ENCODE measurements at places on chromosomes 2 and 18.

DNA sequence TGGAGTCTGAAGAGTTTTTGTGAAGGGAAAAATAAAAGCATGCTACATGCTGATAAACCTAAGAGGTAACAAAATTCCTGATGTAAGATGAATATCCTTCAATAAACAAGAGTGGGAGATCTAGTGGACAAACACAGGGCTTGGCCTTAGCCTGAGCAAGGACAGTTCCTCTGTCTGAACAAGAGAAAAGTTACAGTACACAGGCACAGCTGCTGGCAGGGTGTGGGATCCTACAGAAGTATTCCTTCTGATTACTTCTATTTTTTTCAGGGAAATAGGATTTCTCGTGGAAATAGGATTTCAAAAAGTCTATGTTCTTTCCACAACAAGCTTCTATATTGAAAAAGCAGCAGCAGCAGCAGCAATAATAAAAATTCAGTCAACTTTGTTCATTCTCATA is 54.1 kb downstream of the NBAS start:
- no peak for DNase-seq

DNA sequence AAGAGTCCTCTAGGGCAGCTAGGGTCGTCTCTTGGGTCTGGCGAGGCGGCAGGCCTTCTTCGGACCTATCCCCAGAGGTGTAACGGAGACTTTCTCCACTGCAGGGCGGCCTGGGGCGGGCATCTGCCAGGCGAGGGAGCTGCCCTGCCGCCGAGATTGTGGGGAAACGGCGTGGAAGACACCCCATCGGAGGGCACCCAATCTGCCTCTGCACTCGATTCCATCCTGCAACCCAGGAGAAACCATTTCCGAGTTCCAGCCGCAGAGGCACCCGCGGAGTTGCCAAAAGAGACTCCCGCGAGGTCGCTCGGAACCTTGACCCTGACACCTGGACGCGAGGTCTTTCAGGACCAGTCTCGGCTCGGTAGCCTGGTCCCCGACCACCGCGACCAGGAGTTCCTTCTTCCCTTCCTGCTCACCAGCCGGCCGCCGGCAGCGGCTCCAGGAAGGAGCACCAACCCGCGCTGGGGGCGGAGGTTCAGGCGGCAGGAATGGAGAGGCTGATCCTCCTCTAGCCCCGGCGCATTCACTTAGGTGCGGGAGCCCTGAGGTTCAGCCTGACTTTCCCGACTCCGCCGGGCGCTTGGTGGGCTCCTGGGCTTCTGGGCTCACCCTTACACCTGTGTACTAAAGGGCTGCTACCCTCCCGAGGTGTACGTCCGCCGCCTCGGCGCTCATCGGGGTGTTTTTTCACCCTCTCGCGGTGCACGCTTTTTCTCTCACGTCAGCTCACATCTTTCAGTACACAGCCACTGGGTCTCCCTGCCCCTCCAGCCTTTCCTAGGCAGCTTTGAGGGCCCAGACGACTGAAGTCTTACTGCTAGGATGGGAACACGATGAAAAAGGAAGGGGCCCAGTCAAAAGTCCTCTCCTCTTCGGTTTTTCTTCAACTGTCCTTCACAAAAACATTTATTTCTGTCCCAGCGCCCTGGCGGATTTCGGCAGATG is 8.1 kb downstream of the SIX2 start:
- DNase-seq = no peak

- no peak for DNase-seq
These were observed 52.3 kb downstream of the TDRD15 start for GRCh38 chr2:21175895-21176646.

DNA sequence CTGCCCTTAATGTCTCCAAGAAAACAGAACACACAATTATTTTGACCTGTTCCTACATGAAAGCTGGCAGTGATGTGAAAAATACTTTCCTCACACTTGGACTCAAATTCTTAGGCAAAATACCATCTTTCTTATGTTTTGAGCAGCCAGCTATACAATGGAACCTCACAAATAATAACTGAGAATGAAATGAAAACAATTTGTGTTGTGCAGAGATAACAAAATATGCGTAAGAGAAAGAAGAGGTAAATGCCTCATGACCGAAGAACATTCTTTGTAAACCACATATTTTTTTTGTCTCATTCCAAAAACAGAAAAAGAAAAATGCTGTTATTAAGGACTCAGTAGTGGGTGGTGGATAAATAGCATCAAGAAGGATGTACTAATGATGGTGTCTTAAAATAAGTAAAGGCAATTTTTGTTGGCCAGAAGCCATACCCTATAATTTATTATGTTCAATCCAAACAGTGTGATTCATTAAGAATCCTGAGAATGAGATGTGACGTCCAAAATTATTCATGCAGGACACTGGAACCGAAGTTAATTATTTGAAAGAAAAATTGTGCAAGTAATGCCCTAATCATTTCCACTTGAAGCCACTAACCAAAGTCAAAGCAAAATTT is 193.0 kb upstream of the NETO1 start:
- DNase-seq = no peak

- no peak for DNase-seq
These were observed 365.3 kb upstream of the TCF4 start for GRCh38 chr18:55953326-55953725.

GRCh38 chr18:60722742-60723141 is 350.2 kb upstream of the MC4R start:
- DNase-seq = no peak

GRCh38 chr18:6901286-6901926 is 171.9 kb downstream of the ARHGAP28 start:
- no peak for DNase-seq

- no peak for DNase-seq
These were observed 270.7 kb downstream of the HAUS1 start for GRCh38 chr18:46374850-46375249.

GRCh38 chr2:88845772-88846661 is 154.5 kb downstream of the RPIA start:
- DNase-seq = no peak

- DNase-seq = no peak
These were observed 315.9 kb upstream of the UBE2E3 start for GRCh38 chr2:180664507-180664906.

- no peak for DNase-seq
These were observed 28.5 kb downstream of the PIKFYVE start for GRCh38 chr2:208294482-208295024.

DNA sequence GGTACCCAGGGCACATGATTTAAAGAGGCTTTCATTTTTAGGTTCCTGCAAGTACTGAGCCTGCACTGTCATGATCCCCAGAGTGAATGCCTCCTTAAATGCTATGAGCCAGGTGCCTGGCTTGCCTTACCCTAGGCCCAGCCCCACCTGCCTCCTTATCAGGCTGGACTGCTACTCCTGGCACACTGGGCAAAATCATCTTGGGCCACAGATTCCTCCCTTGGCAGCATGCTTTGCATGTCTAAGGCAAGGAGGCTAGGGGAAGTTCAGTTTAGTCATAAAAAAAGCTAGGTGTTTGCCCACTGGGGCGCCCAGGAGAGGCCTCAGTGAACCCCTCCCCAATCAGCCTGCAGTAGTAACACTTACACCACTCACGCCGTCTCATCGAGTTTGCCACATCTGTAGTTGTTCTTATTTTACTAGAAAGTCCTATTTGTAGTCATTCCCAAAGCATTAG is 45.1 kb downstream of the LBH start:
- no peak for DNase-seq

- DNase-seq = no peak
These were observed 157.1 kb upstream of the ZFP36L2 start for GRCh38 chr2:43383533-43383932.

DNA sequence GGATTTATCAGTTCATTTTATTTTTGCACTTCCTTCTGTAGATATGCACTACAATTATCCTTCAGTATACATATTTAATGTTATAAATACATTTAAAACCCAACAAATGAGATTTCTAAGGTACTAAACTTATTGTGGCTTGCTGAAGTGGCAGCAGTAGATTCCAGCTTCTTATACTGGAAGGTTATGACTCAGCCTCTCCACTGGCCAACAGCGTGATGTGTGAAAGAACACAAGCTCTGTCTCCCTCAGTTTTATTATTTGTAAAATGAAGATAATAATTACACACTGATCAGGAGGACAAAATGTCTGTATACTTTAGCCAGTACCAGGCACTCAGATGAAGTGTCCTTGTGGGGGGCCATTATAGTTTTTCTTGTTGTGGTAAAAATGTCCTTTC is 1147.1 kb downstream of the CNTNAP5 start:
- no peak for DNase-seq

- no peak for DNase-seq
These were observed 2.1 kb downstream of the TMEM247 start for GRCh38 chr2:46481198-46482193.

DNA sequence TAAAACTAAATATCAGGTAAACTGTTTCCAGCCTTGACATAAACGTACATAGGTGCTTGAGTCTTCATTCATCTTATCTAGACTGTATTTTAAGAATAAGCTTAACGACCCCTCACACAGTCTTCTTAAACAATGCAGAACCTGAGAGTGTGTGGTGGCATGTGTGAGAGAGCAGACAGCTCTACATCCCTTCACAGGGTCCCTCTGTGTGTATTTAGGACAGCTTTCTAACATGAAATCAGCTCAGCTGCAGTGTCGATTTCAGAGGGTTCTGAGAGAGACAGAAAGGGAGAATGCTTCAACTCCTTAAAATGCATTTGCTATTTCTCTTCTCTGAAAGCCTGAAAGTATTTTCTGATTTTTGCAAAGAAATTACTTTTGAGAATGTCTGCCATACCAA is 185.2 kb downstream of the GRB14 start:
- no peak for DNase-seq

DNA sequence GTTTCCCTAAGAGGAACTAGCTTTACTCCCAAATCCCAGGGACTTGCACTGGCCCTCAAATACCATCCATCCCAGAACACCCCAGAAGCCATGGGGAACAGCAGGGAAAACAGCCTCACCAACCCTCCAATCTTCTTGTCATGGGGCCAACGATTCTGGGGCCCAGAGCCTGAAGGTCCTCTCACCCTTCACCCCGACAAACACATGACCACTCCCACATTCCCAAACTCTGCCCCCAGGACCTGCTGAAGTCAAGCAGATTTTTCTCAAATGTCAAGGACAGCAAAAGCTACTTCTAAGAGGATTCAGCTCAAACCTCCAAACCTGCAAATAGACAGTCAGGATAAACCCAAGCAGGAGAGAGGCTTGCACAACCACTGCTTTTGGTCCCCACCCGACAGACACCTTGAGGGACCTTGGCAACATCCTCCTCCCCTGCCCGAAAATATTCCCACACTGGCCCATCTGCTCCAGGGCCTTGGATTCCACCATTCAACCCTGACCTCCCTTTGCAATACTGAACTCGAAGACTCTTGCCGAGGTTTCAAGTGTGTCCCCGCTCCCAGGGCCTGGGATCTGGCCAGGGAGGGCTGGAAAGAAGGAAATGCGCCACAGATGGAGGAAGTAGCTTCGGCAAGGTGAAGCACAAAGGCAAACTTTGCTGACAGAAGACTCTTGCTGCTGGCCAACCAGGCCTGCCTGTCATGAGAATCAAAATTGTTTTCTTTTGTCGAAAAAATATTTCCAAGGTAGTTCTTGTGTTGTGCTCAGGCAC is 143.3 kb downstream of the ZFP36L2 start:
- DNase-seq = no peak

- DNase-seq = no peak
These were observed 646.6 kb downstream of the NRXN1 start for GRCh38 chr2:50385349-50385748.

DNA sequence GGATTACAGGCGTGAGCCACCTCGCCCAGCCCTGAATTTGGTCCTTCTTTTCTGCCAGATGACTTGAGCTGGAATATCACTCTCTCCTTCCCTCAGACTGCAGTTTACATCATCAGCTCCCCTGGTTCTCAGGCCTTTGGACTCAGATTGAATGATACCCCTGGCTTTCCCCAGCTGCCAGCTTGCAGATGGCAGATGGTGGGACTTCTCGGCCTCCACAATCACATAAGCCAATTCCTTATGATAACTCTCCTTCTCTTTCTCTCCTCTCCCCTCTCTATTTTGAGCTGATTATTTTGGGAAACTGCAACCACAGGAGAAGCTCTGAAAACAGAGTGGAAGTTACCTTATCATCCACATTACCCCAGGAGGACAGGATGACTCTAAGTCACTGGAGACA is 33.4 kb upstream of the ATP8B1 start:
- no peak for DNase-seq

DNA sequence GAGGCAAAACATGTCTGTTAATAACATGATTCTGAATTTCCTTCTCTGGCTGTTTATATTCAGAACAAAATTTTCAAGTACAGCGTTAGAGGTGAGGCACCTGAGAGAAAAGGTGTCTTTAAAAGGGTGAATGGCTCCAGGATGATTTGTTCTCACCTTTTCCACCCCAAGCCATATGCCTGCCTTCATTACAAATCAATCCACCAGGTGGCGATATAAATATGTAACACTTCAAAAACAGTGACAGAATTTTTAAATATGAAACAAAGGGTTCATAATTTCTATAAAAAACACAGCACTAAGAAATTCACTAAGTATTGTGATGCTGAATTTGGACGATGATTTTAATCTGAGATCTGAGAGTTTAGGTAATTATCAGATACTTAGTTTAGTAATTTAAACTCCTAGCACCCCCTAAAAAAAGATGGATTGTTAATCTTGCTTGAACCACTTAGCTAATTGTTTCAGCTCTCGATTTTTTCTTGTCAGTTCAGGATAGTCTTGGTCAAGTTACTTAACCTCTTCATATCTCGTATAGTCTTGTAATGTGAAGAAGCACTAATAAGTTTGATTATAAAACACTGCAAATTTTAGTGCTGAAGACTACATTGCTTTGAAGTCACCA is 528.8 kb downstream of the CPS1 start:
- DNase-seq = no peak

DNA sequence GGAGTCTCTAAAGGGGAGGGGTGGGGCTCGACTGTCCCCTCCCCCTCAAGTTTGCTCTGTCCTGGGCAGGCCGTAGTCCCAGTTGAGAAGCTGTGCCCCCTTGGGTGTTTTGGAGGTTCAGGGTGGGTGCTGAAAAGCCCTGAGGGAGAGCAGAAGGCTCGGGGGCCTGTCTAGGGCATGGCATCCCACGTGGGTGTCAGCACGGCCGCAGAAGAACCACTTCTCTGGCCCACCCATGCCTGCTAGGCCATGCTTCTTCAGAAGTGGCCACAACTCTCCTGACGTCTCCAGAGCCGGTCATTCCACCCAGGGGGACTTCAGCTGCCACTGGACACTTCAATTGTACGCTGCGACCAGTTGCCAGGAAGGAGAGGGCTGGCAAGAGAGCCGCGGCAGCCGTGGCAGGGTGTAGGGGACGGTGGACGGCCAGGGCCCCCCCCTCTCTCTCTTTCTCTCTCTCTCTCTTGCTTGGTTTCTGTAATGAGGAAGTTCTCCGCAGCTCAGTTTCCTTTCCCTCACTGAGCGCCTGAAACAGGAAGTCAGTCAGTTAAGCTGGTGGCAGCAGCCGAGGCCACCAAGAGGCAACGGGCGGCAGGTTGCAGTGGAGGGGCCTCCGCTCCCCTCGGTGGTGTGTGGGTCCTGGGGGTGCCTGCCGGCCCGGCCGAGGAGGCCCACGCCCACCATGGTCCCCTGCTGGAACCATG is at the start of gene INPP5D:
INPP5D (plus strand) TSS at position 546 of the 704 bp plus-strand sequence; CDS start at position 683, 137 bp downstream.
- DNase-seq = peak; percentile 75

- DNase-seq = no peak
These were observed 62.0 kb upstream of the ASAP2 start for GRCh38 chr2:9144617-9145016.

GRCh38 chr18:54672846-54673475 is 81.9 kb downstream of the DYNAP start:
- no peak for DNase-seq
